ENCODE measurements at places on chromosomes 1 and 21.

DNA sequence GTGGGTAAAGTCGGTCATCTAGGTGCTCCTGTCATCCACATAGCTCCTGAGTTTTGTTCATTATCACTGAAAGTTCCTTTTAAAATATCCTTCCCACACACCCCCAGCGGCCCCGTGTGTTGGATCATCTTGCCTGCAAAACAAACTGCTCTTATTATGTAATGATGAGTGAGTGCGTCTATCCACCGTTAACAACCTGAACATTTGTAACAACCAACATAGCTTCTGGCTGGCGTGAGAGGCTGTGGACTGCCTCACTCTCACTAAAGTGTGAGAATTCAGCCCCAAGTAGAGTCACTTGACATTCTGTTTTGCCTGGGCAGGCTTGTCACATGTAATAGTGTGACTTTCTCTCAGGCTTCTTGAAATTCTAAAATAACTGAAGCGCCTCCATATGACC lies 14.5 kb upstream of the KCNA2 start:
- DNase-seq, result no peak

DNA sequence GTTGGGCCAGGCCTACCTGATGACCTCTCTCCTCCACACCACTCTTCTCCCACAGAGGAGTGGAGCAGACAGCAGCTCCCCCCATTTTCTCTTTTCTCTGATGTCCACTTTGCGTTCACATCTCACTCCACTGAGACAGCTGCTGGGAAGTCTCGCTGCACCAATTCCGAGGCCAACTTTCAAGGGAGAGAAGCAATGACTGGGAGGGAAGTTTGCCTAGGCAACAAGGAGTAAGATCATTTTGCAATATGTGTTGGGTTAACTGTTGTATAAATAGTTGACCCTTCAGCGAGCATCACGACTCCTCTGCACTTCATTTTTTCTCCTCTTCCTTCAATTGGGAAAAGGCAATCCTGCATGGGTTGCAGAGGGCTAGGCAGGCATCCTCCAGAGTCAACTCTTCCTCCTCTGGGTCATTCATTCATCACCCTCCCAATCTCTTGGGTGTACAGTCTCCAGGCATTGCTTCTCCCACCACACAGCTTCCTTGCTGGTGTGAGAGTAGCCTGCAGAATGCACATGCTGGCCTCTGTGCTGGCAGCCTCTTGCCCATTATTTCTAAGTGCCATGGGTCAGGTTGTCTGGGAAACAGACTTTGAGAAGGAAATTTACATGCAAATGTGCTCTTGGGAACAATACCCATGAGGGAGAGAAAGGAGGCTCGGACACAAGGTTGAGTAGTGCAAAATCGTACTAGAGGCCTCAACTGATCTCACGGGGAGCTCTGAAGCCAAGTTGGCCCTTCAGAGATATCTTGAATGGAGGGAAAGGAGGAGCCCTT lies 75.8 kb upstream of the BCAR3 start:
- DNase-seq, result no peak

GRCh38 chr1:212238552-212238951 lies 46.7 kb upstream of the PPP2R5A start:
- DNase-seq, result no peak

DNA sequence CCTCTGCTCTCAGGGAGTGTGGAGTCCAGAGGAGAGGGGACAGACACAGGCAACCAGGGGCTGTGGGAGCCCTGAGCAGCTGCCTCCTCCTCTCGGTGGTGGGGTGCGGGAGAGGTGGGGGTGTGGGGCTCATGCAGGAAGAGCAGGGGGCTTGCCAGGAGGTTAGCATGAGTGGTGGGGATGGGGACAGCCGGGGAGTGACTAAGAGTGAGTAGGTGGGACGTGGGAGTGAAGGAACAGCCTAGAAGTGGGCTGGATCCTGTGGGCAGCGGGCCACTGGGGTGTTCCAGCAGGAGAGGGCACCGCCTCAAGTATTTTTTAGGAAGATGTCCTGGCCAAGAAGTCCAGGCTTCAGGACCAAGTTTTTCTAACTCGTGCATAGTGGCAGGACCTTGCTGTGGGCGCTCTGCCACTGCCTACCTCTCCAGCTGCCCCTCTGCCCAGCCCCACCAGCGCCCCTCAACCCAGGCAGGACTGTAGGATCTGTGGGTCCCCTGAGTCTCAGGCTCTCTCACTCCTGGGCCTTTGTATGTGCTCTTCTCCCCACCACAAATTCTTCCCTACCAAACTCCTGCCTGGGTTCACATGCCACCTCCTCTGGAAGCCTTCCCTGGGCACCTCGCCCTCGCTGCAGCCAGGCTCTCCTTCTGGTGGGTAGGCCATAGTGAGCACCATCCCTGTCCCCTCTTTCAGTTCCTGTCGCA lies 18.8 kb upstream of the LHX4 start:
- no peak for DNase-seq

DNA sequence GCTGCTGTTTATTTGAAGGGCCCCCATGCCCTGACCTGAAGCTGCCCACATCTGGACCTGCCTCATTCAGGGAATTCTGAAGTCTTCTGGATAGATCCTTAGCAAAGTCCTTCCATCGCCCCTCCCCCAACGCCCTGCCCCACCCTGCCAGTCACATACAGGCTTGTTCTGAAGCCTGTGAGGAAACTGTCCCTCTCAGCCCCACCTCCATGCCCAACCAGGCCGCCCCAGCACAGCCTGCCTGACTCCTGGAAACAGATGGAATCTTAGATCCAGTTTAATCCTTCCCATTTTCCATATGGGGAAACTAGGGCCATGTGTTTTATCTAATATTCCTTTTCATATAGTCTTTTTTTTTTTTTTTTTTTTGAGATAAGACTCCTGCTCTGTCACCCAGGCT lies 44.5 kb upstream of the GPR37L1 start:
- no peak for DNase-seq

All from HAP-1 (cell line).